ENCODE measurements at places on chromosomes 6 and 20. TPM values are rescaled to one million over a fixed set of nuclear protein-coding genes. Genes with fewer than 3 reads are reported as not detected.

GRCh38 chr6:158474961-158475343, 84.9 kb upstream of the TMEM181 start:
- DNase-seq, result no peak

- no peak for DNase-seq
Measured at GRCh38 chr6:108961985-108962384, 113.8 kb downstream of the ARMC2 start.

DNA sequence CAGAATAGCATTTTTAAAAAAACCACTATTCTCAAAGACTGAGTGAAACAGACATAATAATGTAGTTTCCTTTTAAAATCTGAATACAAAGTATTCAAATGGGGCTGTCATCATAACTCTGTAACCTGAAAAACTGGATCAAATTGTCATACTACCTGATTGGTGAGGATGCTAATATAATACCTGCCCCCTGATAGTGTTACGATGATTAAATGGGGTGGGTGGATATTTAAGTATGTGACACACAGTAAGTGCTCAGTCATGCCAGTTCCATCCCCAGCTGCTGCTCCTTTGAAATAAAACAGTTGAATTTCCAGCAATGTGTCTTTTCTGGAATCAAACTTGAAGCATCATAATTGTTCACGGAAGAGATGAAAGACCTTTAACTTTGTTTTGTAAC, 8.9 kb downstream of the HTR1B start:
- DNase-seq, result no peak

DNA sequence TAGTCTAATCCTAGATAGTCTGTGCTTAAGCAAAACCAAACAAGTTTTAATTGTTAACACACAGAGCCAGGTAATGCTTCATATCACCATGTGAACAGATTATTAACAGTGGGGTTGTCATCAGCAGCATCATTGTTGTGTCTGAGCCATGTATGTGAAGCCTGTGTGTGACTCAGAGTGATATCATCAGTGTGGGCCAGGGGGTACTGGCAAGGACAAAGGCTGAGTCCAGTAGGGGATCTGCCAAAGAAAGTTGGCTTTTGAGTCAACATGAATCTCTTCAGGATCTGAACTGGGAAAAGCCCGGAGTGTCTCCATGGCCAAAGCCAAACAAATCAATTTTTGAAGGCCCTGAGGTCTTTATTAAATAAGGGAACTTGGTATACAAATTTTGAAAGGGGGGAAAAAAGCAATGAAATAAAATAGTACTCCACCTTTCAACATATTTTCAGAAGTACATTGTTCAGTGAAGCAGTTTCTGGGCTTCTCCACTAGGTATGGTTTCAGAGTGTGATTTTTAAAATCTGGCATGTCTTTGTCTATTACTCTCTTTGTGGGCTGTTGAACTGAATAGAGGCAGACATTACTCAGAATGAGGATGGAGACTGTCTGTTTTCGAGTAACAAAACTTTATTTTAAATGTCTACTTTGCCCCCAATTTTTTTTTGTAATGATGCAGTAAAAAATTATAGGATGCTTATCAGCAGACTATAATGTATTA, 444.2 kb upstream of the JAG1 start:
- DNase-seq, result no peak

DNA sequence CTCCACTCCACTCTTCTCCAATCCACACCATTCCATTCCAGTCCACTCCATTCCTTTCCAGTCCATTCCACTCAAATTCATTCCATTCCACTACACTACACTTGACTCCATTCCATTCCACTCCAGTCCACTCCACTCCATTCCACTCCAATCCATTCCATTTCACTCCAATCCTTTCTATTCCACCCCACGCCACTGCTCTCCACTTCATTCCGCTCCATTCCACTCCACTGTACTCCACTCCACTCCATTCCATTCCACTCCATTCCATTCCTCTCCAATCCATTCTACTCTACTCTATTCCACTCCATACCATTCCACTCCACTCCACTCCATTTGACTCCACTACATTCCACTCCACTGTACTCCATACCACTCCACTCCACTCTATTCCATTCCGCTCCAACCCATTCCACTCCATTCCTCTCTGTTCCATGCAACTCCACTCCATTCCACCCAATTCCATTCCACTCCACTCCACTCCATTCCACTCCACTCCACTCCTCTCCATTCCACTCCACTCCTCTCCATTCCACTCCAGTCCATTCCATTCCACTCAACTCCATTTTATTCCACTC, 23.4 kb upstream of the DEFB125 start:
- no peak for DNase-seq

Gene CYP24A1
- 0.30 TPM for polyA plus RNA-seq

Data from lung (tissue), 17 donors.